Hematopoietic multipotent progenitor cell treated with erythropoietin and hydrocortisone succinate and interleukin-3 and kit ligand, for 17 days (in vitro differentiated cells): ENCODE measurements at places on chromosomes 3 and 15.

- no peak for DNase-seq
These were observed 29.5 kb upstream of the USP3 start for GRCh38 chr15:63474810-63475316.

DNA sequence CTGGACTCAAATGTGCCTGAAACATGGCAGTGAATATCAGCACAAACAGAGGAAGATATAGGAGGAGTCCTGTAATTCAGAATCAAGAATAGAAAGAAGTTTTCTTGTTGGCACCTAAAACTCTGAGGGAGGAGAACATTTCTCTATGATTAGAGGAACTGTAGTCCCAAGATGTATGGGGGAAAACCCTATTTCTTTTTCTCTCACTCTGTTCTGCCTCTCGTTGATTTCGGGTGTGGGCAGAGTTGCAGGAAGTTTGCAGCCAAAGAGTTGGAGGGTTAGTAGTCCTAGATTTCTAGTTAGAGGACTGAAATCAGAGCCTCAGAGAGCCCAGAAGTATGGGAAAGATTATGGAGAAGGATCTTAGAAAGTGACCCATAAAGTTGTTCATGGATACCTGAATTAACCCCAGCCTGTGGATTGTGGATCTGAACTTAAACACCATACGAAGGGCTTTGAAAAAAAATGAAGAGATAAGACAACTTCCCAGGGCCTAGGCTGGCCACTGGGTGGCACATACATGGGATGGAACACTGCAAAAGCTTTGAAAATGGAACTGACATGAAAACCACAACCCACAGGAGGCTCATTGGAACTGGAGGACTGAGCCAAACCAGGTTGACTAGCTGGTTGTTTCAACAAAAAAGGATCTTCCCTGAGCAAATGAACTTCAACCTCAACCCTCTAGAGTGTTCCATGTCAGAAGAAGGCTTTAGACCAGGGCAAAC, 34.6 kb downstream of the FMN1 start:
- no peak for DNase-seq

- no peak for DNase-seq
These were observed 415.7 kb upstream of the ROBO2 start for GRCh38 chr3:76624164-76624563.

DNA sequence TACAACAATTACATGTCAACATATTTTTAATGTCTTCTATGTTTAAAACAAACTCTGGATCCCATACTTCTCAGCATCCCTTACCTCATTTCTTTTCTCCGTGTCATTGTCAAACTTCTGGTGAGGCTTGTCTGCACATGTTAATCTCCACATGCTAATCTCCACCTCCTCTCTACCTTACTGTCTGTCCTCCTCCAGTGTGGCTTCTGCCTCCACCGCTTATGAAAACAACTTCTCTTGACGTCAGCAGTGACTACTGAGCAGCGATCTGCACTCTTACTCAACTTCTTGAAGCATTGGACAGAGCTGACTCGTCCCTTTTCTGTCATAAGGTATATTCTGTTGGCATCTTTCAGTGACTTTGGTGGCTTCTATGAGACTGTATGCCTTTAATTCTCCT, 338.2 kb upstream of the THRB start:
- no peak for DNase-seq

DNA sequence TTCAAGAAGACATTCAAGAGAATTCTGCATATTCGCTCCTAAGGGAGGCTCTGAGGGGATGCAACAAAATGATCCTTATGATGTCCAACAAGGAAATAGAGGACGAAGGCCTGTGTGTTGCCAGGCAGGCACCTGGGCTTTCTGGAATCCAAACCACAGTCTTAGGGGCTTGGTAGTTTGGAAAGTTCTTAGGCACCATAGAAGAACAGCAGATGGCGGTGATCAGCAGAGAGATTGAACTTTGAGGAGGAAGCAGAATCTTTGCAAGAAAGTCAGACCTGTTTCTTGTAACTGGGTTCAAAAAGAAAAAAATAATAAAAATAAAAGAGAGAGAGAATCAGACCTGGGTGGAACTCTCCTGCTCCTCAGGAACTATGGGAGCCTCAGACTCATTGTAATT, 11.7 kb upstream of the ATG7 start:
- DNase-seq: no peak
